ENCODE measurements at places on chromosomes 6 and 20. TPM values are rescaled to one million over a fixed set of nuclear protein-coding genes. Genes with fewer than 3 reads are reported as not detected.

DNA sequence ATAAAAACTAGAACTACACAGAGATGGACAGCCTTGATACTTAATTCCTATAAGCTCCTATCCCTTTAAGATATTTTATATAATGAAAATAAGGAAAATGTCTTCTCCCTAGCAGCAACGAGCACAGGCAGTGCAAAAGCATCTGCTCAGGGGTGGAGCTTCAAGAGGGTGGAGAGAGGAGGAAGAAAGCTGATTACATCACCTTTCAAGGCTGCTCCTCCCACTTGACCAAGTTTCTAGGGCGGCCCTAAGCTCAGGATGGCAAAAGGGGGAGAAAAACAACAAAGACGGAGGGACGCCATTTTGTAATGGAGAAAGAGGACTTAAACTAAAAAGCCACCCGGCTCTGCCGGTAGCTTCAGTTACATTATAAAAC lies 2.2 kb downstream of the PPP1R10 start:
- H3K4me1 ChIP-seq, result peaks cover 59% of the 10 kb centered on the region
- peak overlapping the region; percentile 99 for H3K27ac ChIP-seq
- no peaks in the 10 kb centered on the region for H3K27me3 ChIP-seq
- peak overlapping the region; percentile 95 for H3K4me3 ChIP-seq

GRCh38 chr20:13546497-13547131 lies 92.1 kb downstream of the TASP1 start:
- no peak overlapping the region for H3K4me3 ChIP-seq
- no peaks in the 10 kb centered on the region for H3K27me3 ChIP-seq
- peaks cover 5% of the 10 kb centered on the region for H3K4me1 ChIP-seq
- DNase-seq, result peak; percentile 29
- no peaks in the 10 kb centered on the region for H3K36me3 ChIP-seq

Gene BTN1A1
- under 0.01 TPM for total RNA-seq

GRCh38 chr6:5081955-5082354 lies 3.2 kb upstream of the PPP1R3G start:
- peaks cover 21% of the 10 kb centered on the region for H3K4me1 ChIP-seq
- no peak for DNase-seq
- H3K4me3 ChIP-seq, result no peak overlapping the region
- H3K36me3 ChIP-seq, result no peaks in the 10 kb centered on the region

DNA sequence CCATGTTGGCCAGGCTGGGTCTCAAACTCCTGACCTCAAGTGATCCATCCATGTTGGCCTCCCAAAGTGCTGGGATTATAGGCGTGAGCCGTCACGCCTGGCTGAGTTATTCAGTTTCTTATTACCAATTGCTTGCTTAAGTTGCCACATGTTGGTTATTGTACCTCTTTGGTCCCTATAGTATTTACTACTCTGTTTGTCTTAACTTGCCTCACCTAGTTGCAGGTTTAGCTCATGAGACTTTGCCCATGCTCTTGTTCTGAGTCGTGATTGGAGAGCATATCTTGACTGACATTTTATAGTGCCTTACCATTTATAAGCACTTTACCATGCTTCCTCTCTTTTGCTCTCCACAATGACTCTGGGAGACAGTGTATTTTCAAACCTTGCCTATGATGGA lies 134.2 kb upstream of the HDGFL1 start:
- no peak overlapping the region for H3K4me3 ChIP-seq
- DNase-seq, result no peak
- no peaks in the 10 kb centered on the region for H3K27me3 ChIP-seq
- no peaks in the 10 kb centered on the region for H3K36me3 ChIP-seq
- no peak overlapping the region for H3K27ac ChIP-seq

DNA sequence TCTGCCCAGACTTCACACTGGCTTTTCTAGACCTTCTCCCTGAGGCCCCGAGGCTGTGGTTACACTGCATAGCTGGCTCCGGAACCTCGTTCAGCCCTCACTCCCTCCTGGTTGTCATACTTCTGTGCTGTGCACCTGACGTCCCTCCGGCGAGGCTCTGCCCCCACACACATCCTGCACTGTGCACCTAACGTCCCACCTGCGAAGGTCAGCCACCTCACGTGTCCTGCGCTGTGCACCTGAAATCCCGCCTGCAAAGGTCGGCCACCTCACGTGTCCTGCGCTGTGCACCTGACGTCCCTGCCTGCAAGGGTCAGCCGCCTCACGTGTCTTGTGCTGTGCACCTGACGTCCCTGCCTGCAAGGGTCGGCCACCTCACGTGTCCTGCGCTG lies 111.0 kb upstream of the FRMD1 start:
- no peak overlapping the region for H3K4me3 ChIP-seq
- H3K27ac ChIP-seq, result no peak overlapping the region
- H3K36me3 ChIP-seq, result no peaks in the 10 kb centered on the region
- no peaks in the 10 kb centered on the region for H3K27me3 ChIP-seq
- DNase-seq, result no peak

- H3K4me3 ChIP-seq, result no peak overlapping the region
- H3K36me3 ChIP-seq, result no peaks in the 10 kb centered on the region
- H3K27ac ChIP-seq, result no peak overlapping the region
Observed at GRCh38 chr6:110514818-110515217, 38.4 kb upstream of the SLC22A16 start.

GRCh38 chr6:24148684-24149083 lies 22.7 kb downstream of the NRSN1 start:
- H3K4me3 ChIP-seq, result no peak overlapping the region
- no peak overlapping the region for H3K27ac ChIP-seq
- H3K27me3 ChIP-seq, result no peaks in the 10 kb centered on the region

DNA sequence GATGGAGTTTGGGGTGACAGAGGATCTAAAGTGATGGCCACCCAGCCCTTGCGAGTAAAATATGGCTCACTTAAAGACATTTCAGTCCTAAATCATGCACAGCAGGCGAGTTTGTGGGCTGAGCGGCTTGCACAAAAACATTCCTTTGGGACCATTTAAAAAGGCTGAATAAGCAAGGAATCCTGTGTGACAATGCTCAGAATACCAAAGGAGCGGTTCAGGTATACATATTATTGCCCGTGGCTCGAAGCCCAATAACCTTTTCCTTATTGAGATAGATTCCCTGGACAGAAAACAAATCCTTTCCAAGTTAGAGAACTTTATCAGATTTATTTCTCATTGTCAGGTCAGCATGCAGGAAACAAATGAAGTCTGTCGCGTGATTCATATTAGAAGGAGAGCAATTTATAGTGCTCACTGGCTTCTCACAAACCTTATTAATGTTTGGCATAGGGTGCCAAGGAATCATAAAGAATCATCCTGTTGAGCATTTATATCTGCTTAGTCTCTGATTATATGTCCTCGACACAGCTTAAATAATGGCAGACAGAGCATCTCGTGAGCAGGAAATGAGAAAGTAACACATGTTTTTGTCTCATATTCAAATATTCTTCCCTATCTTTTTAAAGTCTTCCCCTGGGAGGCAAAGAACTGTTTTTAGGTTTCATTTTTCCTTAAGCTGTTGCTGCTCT lies 121.3 kb downstream of the TRMT11 start:
- H3K36me3 ChIP-seq, result no peaks in the 10 kb centered on the region
- peaks cover 7% of the 10 kb centered on the region for H3K4me1 ChIP-seq
- H3K27me3 ChIP-seq, result no peaks in the 10 kb centered on the region
- no peak overlapping the region for H3K27ac ChIP-seq

DNA sequence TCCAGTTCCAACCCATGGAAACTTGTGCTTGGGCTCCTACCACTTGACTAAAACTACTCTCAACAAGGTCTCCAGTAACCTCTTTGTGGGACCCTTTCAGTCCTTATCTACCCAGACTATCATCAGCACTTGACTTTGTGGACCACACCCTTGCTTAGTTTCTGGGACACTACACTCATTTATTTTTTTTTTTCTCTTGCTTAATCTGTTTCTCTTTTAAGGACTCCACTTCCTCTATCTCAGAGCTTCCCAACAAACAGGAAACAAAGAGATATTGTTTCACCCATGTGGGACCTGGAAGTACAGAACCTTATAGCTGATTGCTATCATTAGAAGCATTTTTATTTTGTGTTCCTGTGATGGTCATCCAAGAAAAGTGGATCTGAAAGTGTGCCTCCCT lies 28.8 kb upstream of the ME1 start:
- H3K4me1 ChIP-seq, result no peaks in the 10 kb centered on the region
- no peaks in the 10 kb centered on the region for H3K36me3 ChIP-seq
- H3K27ac ChIP-seq, result no peak overlapping the region
- H3K4me3 ChIP-seq, result no peak overlapping the region
- no peaks in the 10 kb centered on the region for H3K27me3 ChIP-seq

All from osteoblast (primary cell).